Cardiac ventricle fibroblast (primary cell): ENCODE measurements at places on chromosomes 7 and 10. TPM values are rescaled to one million over a fixed set of nuclear protein-coding genes. Genes with fewer than 3 reads are reported as not detected.

Gene EEF1AKMT2
- total RNA-seq = 12.7 and 15.9 TPM in 2 replicates

Gene PPP1R9A
- under 0.01 and 0.06 TPM in 2 replicates for total RNA-seq

Gene SSC4D
- 0.37 and 1.2 TPM in 2 replicates for total RNA-seq

Gene NAT16
- not detected in 2 replicates for total RNA-seq

Gene GPR15LG
- total RNA-seq = not detected in 2 replicates

Gene OR2A14
- total RNA-seq = not detected in 2 replicates

Gene MNX1
- total RNA-seq = not detected in 2 replicates

Gene ATAD1
- total RNA-seq = 31.8 and 51.4 TPM in 2 replicates

Gene FFAR4
- not detected in 2 replicates for total RNA-seq

Gene SPRN
- total RNA-seq = 0.20 and 0.75 TPM in 2 replicates

Gene EFCAB10
- not detected in 2 replicates for total RNA-seq

Gene FRMPD2
- not detected in 2 replicates for total RNA-seq

Gene SLC18A3
- not detected in 2 replicates for total RNA-seq

Gene UCMA
- total RNA-seq = not detected in 2 replicates

Gene C7orf33
- total RNA-seq = not detected in 2 replicates

Gene CLDN3
- total RNA-seq = not detected in 2 replicates

Gene NEUROG3
- not detected in 2 replicates for total RNA-seq

Gene MRM2
- total RNA-seq = 16.0 and 16.3 TPM in 2 replicates

Gene WDR11
- total RNA-seq = 26.0 and 28.1 TPM in 2 replicates

Gene IKZF1
- total RNA-seq = not detected in 2 replicates

Gene ABI1
- total RNA-seq = 26.2 and 28.4 TPM in 2 replicates

Gene STAG3
- 0.87 and 2.6 TPM in 2 replicates for total RNA-seq

Gene CALCR
- total RNA-seq = not detected in 2 replicates
